ENCODE measurements at places on chromosomes 7 and 10.

DNA sequence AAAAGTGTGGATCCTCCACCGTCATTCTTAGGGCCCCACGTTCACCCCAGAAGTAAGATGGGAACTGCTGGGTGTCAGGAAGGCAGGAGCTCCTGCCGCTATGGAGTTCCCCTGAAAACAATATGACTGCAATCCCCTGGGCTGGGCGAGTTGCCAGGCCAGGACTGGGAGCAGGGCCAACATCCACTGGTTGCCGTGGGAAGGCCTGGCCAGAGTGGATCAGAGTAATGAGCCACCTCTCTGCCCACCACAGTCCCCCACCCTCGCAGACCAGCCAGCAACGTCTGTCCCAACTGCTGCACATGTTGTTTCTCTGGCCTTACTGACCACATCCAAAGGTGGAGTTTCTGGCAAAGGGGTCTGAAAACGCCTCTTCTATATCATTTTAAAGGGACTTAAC lies 86.6 kb downstream of the STRA8 start:
- DNase-seq = no peak

DNA sequence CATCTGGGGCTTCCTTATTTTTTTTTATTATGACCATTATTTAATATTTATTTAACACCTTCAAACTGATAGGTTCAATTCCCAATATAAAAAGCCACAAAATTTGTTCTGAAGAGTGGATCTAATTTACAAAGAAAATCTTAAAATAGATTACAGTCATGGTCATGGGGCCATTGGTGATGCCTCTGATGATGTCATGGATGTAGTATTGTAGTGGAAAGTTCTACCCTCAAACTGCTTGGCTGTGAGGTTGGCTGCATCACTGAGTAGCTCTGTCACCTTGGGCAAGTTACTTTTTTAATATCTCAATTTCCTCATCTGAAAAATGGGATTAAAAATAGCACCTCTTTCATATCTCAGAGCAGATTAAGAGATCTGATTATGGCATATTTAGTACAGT lies 128.5 kb downstream of the DKK1 start:
- DNase-seq = no peak

GRCh38 chr10:26681076-26681475 lies 16.4 kb upstream of the PDSS1 start:
- DNase-seq = no peak

DNA sequence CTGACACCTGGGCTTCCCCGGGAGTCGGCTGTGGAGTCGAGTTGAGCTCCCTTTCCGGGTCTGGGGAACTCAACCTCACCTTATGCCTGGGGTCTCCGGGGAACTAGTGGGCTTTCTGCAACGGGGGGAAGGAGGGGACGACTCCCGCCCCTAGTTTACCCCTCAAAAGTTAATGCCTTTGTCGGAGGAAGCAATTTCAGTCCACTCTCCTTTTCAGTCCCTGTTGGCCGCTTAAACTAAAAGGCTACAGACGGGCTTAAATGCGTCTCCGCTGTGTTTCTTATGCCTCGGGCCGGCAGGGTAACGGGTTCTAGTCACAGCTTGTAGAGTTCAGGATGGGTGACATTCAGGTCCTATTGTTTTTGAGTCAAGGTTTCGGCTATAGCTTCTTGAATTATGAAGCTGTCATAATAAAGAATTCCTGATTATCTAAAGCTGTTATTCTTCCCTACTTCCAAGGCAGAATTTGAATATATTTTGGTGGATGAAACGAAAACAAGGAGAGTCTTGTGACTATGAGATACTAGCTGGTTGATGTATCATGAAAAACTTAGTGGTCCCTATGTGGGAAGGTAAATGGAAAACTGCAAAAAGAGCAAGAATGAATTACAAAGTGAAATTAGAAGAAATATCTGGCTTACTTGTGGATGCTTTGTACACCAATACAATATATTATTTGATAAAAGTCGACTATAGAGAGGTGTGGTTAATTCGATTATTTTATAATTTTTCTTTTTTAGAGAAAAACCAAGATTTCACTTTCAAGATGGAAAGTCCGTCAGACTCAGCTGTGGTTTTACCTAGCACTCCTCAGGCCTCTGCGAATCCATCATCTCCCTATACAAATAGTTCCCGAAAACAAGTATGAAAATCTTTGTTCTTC lies 495 bp downstream of the SFR1 start:
- no peak for DNase-seq

- DNase-seq = peak; percentile 26
Observed at GRCh38 chr10:11017570-11018431, at the start of gene CELF2. Gene CELF2 (plus strand): TSS chr10:11017872. CDS start chr10:11018090, 218 bp downstream.

DNA sequence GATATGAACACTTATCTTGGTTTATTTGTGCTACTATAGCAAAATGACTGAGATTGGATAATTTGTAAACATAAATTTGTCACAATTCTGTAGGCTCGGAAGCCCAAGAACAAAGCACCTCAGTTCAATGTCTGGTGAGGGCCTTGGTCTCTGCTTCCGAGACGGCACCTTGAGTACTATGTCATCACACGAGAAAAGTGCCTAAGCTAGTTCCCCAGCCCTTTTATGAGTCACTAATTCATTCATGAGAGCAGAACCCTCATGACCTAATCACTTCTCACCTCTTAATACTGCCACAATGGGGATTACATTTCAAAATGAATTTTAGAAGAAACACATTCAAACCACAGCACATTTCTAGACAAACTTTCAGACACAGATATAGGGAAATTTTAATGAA lies 52.0 kb upstream of the PRSS1 start:
- DNase-seq = no peak

- DNase-seq = no peak
Observed at GRCh38 chr10:34654211-34654610, 160.9 kb downstream of the PARD3 start.

DNA sequence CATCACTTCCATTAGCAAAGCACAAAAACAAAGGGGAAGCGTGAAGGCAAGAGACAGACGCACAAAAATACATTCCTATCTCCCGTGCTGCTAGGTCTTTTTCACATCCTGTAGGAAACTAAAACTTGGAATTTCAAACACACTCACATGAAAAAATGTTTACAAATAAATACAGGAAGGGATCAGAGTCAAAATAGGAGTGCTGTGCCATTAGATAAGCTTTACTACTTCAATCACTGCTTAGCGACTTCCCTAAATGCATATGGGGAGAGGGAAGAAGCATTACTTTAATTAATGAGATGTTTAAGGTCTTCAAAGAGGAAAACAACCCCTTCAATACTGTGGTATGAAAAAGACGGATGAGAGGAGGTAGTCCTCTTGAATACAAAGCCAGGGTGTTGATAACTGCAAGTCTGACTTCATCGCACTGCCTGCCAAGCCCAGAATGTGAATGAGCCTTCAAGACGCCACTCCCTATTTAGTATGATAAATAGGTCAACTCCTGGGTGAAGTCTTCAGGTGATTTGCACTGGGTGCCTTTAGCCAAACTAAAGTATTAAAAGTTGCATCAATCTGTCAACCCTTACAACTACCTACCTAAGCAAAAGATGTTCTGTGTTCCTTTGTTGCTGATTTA lies 13.9 kb downstream of the PARD3 start:
- no peak for DNase-seq

DNA sequence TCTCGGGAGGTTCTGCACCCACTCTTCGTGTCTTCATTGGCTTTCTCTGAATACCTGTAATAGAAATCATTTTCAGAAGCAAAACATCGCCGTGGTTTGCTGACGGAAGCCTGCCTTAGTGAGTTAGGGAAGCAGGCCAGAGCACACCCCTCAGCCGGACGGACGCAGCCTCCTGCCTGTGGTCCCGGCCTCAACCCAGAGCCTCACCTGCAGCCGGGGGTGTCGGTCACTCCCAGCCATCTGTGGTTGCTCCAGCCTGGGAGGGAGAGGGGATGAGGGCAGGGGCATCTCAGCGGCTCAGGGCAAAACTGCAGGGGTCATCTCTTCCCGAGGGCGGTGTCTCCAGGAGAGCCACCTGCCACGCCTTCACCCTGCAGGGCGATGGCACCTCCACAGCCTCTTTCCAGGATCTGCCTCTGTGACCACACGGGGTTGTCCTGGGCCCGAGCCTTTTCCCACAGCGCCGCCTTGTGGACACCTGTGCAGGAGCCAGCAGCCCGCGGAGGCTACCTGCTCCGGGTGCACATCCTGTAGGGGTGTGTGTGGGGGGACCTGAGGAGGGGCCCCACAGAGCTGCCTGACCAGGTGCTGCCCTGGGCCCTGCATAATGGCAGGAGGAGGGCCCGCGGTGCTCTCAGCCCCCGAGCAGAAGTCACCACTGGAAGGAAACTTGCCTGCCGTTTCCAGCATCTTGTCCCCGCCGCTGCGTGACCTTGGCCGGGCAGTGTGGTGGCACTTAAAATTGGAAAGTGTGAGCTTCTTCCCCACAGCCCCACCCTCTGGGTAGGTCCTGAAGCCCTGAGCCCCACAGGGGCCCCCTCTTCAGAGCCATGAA lies 21.6 kb upstream of the AP5Z1 start:
- DNase-seq = peak; percentile 75

DNA sequence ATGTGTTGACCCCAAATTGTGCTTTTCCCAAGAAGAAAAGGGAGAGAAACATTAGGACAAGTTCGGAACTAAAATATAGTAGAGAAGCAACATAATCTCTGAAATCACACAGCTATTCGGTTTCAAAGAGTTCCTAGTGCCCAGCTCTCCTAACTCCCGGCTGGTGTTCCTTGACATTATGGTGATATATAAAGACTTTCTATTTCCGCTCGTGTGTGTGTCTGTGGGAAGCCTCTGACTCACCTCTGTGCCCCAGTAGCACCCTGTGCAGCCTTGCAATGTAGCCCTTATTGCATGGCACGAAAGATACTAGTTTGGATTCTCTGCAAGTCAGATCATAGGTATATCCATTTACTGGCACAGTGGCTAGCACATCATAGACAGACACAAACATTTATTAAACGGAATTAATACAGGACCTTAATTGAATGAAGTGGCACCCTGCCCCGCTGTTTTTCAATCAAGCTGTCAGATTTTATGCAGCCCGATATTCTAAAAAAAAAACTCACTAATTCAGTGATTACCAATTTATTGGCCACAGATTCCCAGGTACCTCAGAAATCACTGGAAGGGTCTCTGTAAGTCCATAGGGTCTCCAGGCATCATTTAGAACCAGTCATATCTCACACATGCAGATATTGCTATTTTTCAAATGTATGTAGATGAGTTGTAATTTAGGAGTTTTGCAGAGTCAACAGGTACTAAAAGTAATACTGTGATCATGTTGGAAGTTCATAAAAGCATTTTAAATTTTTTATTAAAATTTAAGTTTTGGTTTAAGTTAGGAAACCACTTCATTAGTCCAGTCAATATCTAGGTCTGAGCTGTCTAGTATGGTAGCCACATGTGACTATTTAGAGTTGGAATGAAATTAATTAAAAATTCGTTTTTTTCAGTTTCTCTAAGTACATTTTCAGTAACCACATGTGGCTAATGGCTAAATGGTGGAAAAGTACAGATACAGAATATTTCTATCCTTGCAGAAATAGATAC lies 43.3 kb downstream of the SFTPD start:
- DNase-seq = no peak

- no peak for DNase-seq
Observed at GRCh38 chr10:112168733-112169132, 14.8 kb downstream of the GPAM start.

GRCh38 chr10:63267414-63268148 lies 134.5 kb downstream of the NRBF2 start:
- no peak for DNase-seq

DNA sequence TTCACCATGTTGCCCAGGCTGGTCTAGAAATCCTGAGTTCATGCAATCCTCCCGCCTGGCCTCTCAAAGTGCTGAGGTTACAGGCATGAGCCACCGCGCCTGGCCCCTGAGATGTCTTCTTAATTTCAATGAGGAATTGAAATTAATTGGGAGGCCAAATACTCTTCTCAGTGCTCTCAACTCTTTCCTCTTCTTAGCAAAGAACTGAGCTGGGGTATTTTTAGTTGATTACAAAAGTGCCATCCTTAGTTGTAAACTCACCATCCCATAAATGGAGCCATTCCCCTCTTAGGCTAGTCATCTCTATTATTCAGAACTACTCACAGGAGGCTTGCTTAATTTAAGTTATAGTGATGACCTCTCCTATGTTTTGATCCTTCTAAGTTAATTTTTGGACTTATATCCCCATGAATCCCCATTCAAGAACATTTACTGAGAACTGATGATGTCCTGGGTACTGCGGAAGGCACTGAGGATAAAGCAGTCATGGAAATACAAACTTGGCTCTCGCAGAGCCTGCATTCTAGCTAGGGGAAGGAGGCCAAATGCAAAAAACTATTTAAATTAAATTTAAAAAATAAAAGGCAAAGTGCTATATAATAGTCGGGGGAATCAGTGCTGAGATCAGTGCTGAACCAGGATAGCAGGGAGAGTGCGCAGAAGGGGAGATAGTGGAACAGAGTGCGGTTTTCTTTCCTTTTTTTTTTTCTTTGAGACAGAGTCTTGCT lies 145.3 kb downstream of the SFMBT2 start:
- DNase-seq = no peak

DNA sequence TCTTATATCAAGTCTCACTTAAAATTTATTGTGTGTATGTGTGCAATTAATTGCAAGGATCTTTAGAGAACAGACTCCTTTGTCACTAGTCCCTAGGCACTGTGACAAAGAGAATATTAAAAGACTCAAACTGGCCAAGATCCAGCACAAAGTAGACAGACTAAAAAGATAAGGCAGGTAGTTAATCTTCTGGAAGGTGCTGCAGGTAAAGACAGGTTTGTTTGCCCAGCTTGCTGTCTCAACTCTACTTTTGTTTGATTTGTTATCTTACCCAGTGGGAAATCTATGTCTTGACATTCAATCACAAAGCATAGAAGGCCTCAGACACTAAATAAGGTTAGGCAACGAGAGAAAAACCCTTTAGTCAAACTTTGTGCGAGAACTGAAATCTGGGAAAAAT lies 807.9 kb upstream of the LRRN3 start:
- DNase-seq = no peak

DNA sequence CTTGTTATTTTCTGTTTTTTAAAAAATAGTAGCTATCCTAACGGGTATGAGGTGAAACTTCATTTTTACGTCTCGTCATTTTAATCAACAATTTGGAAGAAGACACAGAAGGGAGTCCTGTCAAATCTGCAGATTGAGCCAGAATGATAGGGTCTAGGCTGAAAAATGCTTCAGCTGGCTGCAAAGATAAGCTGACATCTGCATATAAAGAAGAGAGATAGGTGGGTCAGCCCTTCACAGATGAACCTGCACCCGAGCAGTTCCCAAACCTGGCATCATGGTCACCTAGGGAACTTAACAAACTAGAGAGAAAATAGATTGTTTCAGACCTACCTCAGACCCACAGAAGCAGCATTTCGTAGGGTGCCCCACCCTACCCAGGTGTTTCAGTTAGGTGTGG lies 35.2 kb upstream of the BMPR1A start:
- DNase-seq = no peak

- no peak for DNase-seq
Observed at GRCh38 chr10:110337906-110338305, 33.2 kb upstream of the SMNDC1 start.

- no peak for DNase-seq
Observed at GRCh38 chr7:74424291-74424880, 29.3 kb upstream of the GTF2IRD1 start.

DNA sequence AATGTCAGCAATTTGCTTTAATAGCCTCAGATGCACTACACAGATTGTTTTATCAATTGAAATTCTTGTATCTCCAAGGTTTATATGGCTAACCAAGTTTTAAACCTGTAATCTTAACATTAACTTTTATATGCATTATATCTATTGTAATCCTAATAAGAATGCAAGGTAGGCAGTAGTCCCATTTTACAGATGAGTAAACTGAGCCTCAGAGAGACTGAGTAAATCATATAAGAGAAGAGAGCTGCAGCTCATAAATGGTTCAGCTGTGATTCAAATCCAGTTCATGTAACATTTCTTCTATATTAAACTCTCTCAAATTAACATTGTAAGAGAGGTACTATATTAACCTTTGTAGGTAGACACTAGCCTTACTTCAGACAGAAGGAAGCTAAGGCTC lies 44.0 kb downstream of the MALSU1 start:
- DNase-seq = no peak

Measured in stimulated activated CD4-positive, alpha-beta T cell treated with anti-CD3 and anti-CD28 coated beads, TNF-alpha, amount 100 ng/mL, for 4 hours (primary cell).